ENCODE measurements at places on chromosomes 12 and 14.

GRCh38 chr14:69685716-69686115, 74.3 kb downstream of the SUSD6 start:
- no peak for DNase-seq

DNA sequence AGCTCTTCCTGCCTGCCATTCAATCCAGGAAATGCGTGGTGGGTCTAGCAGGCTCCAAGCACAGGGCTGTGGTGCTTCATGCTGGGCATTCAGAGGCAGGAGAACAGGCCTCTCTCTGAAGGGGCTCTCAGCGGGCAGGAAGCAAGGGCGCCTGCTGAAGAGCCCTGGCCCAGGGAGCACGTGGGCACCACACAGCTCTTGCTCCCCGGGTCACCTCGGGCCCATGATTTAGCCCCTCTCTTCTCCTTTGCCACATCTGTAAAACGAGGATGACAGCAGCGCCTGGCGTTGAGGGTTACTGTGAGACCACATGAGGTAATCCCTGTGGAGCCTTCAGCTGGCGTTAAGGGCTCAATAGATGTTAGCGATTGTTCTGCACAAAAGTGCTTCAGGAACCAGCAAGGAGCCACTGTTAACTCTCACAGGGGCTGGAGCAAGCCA, 37.6 kb upstream of the SPTLC2 start:
- no peak for DNase-seq

DNA sequence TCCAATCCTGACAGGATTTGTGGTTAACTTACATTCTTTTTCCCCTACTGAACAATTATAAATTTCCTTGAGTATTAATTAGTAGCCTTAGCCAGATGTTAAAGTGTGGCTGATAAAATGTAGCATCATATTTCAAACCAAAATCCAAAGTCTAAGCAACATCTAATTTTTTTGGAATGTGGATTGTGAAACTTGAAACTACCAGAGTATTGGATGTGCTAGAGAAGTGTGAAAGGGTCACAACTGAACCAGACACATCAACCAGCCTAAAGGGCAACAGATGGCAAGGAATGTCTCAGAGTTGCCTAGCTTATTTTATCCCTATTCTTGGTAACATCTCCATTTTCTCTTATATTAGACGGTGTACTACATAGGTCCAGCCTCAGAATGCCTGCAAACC, 153.1 kb upstream of the DCN start:
- DNase-seq = no peak

GRCh38 chr14:21104448-21105060, 3.7 kb downstream of the TMEM253 start:
- DNase-seq = peak; percentile 87

GRCh38 chr14:61257469-61258057, 23.6 kb downstream of the TMEM30B start:
- DNase-seq = no peak
